ENCODE measurements at places on chromosomes 5 and 9.

- DNase-seq = no peak
These were observed 201.6 kb upstream of the PAPPA start for GRCh38 chr9:115951977-115952376.

- no peak for DNase-seq
These were observed 35.5 kb upstream of the LRRTM2 start for GRCh38 chr5:138910546-138911185.

GRCh38 chr9:101383361-101383760 is 1.4 kb downstream of the BAAT start:
- no peak for DNase-seq

GRCh38 chr9:13364271-13365000 is 84.9 kb upstream of the MPDZ start:
- DNase-seq = no peak

DNA sequence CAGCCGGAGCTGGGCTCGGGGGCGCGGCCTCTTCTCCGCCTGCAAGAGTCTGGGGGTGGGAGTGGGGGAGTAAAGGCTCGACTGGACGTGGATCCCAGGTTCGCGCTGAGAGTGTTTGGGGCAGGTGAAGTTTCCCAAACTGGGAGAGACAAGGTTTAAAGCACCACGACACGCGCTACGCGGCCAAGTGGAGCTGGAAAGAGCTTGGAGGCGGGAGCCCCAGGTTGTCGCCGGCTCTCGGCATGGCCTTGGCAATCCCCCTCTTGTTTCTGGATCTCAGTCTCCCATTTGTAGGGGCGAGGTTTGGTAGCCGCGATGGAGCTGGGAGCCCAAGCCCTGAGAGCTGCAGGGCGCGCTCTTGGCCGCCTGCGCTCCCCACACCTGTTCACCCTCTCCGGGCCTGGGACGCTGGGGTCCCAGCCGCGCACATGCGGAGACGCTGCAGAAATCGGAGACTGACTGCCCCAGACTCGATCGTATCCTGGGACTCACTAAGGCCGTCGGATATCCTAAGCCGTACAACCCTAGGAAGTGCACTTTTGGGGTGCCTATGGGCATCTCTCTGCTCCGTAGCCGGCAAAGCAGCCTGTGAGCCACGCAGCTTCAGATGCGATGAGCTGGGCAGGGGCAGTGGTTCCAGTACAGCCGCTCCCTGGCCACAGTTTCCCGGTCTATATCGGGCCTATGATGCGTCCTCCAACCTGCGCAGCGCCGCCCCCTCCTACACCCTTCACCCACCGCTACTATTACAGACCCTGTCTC is 937 bp downstream of the TMOD1 start:
- no peak for DNase-seq

DNA sequence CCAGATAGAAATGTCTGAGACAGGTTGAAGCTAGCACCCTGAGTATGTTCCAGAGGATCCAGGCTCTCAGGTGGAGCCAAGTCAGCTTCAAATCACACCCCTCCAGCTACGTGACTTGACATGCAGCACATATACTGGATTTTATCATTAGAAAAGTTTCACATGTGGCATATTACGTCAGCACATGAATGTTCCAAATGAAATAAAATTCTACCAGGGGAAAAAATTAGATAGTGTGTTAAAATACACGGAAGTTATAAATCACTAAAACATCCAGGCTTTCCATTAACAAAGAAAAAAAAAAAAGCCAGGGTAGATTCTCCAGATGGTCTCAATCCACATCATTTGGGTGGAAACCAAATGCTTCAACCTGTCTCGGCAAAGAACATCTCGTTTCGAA is 251.6 kb downstream of the MPDZ start:
- DNase-seq = no peak

GRCh38 chr5:119333421-119333851 is 22.4 kb upstream of the TNFAIP8 start:
- DNase-seq = no peak

GRCh38 chr5:127513408-127513970 is 4.0 kb upstream of the PRRC1 start:
- no peak for DNase-seq

GRCh38 chr5:172303572-172304335 is 20.2 kb upstream of the UBTD2 start:
- no peak for DNase-seq

GRCh38 chr5:149618581-149619248 is 37.4 kb downstream of the ARHGEF37 start:
- DNase-seq = peak; percentile 31

DNA sequence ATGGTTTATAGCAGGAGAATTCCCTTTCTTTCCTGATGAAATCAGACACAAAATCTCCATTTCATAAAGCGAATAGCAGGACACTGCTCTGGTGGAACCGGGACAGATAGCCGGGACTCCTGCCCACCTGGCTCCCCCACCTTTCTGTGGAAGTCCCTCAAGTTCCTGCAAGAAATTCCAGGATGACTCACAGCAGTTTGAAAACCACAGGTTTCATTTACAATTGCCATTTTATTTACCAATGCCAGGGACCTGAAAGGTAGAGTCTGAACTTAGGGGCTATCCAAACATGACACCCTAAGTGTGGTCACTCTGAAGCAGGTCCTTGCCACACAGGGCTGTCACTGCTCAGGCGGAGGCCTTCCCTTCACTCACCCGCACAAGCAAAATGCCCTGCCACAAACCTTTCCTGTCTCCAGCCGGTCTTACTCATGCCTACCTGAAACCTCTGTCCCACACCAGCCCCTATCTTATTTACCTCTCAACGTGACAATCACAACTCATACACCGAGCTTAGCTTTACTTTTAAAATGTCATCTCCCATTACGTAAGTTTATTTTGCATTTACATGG is 63.3 kb upstream of the TAF1L start:
- no peak for DNase-seq

DNA sequence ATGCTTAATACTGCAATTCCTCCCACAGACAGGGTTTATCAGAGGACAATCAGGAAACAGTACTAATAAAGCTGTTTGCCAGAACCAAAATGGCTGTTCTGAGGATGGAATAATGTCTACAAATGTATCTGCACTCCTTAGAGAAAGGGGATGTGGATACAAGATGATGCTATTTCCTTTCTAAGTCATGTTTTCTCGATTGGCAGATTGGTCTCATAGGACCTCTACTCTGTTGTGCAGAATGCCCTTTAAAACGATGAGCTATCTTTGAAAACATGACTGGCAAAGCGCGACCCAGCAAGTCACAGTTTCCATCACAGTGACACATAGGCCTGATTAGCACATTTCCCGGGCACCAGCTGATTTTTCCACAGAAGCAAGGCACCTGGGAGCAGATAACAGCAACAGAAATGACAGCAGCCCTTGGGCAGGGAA is 54.0 kb downstream of the AOPEP start:
- DNase-seq = no peak

- DNase-seq = no peak
These were observed 3.0 kb upstream of the C1QTNF3 start for GRCh38 chr5:34045996-34046395.

GRCh38 chr5:143497749-143498148 is 94.3 kb upstream of the NR3C1 start:
- DNase-seq = no peak

DNA sequence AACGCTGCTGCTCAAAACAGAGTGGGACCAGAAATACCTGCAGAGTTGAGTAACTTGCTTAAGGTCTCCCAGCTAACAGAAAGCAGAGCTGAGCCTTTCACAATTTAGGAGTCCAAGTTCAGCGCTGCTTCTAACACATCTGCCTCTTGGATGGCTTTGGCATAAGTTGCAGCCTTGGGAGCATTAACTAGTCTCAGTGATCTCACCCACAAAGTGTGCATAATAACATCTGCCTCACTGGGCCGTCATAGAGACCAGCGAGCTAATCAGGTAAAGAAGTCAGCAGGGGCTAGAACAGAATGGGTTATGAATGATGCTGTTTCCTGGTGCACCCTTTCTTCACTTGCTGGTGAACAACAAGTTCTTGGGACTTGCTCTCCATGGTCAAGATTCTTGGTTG is 36.5 kb downstream of the WWC1 start:
- DNase-seq = no peak

GRCh38 chr9:37499297-37499696 is 13.5 kb downstream of the POLR1E start:
- DNase-seq = no peak

GRCh38 chr9:99416007-99416406 is 193.9 kb downstream of the SEC61B start:
- DNase-seq = peak; percentile 30

DNA sequence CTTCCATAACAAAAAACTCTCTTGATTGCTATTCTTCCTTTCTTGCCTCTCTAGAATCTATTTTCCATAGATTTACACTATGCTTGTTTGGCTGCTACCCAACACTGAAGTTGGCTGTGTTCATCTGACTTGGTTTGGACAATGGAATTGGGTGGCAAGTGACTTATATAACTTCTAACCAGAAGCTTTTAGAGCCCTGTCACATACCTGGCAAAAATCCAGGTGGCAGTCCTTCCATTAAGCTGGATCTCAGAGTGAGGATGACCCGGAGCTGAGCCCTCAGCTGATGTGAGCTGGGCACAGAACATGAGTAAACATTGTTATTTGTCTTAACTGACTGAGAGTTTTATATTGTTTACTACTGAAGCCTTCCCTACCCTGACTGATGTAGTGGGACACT is 225.7 kb downstream of the TLR4 start:
- no peak for DNase-seq

DNA sequence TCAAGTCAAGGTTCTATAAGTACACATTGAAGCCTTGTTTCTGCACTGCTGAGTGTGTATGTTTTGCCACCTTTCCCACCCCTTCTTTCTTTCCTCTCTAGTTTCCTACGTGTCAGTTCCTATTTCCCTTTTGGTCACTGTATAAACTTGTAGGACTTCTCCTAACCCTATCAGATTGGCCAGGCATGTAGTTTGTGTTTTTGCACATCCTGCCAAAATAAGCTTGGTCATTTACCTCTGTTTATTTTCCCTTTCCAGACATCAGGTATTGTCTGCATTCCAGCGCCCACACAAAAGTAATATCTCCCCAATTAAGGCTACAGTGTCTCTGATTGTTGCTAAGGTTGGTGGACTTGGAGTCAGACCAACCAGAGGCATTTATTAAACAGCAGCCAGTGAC is 252.9 kb upstream of the MPDZ start:
- DNase-seq = no peak

- no peak for DNase-seq
These were observed 29.1 kb downstream of the RORB start for GRCh38 chr9:74526215-74526614.

- DNase-seq = no peak
These were observed 254.2 kb downstream of the SYK start for GRCh38 chr9:91055845-91056244.

DNA sequence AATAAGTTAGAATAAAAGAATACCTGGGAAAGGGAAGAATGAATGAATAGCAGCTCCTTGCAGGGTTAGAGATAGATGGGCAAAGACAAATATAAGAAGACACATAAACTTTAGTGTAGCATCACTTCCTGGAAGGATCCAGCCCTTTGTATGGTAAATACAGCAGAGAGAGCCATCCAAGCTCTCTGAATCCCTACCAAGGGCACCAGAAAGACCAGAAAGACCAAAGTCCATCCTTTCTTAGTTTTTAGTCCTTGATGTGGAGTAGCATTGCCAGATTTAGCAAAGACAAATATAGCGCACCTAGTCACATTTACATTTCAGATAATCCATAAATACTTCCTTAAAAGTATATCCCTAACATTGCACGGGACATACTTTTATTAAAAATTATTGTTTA is 56.1 kb upstream of the C9orf72 start:
- no peak for DNase-seq

GRCh38 chr9:4226331-4227250 is 73.3 kb downstream of the GLIS3 start:
- DNase-seq = no peak

DNA sequence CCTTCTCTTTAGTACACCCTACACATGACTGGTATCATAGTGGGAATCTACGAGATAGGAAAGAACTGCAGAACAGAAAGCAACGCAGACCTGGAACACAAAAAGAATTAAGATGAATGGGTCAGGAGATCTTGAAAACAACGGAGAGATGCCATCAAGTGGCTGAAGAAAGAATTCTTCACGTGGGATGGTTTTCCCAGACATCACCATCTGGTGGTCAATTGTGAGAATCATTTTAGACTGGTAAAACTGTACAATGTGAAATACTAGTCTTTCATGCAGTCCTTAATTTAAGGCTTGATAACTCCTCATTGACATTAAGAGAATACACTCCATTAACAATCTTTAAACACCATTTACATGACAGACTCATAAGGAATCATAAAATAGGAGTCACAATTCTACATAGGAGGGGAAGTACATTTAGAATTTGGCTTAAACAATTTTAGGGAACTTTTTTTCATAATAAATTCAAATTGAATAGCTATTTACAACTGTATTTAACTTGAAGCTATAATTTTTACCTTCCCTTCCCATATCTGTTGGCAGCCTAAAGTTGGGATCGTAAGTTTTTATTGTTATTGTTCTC is 128.4 kb upstream of the TRPM3 start:
- peak; percentile 73 for DNase-seq

- no peak for DNase-seq
These were observed 36.8 kb upstream of the SSBP2 start for GRCh38 chr5:81787474-81788242.

GRCh38 chr5:154595662-154596061 is 117.6 kb upstream of the HAND1 start:
- DNase-seq = no peak

DNA sequence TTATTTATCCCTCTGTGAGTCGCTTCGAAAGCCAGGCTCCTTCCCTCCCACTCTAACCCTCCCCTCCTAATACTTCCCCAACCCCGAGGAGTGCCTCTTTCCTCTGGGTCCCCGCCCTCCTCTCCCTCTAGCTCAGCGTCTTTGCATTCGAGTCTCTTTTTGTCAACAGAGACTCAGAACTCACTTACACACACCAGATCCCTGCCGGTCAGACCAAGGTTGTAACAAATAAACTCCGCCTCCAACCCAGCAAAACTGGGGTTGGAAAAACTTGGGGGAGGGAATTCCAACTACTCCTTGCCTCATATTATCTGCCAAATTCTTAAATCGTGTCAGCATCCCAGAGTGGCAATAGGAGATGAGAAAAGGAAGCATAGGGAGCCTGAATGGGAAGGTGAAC is at the start of gene HTR1A:
TSS of gene HTR1A (minus strand) at position 167 of the 400 bp plus-strand sequence. CDS start 726 bp downstream, outside the sequence.
- no peak for DNase-seq

DNA sequence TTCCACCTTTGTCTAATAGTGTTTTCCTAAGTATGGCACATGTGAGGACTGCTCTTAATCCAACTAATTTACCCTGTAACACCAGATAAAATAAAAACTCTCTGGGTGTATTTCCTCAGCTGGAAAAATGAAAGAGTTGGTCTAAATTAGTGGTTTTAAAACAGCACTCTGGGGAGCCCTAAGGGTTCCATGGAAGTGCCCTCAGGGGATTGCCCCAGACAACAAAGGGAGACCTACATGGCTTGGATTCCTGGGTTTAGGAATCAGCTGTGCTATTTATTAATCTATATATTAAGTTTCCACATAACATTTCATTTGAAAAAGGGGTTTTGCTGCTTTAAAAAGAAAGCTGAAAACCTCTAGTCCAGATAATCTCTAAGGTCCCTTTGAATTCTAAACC is 20.2 kb downstream of the ADAMTS6 start:
- no peak for DNase-seq

Data from SW 1271 (cell line).